ENCODE measurements at places on chromosomes 5 and 9.

DNA sequence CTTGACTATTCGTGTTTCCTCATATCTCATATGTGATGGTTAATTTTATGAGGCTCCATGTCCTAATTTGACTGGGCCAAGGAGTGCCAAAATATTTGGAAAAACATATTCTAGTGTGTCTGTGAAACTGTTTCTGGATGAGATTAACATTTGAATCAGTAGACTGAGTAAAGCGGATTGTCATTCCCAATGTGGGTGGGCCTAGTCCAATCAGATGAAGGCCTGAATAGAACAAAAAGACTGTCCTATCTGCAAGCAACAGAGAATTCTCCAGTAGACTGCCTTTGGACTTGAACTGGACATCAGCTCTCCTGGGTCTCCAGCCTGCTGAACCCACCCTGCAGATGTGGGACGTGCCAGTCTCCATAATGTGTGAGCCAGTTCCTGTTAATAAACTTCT lies 13.5 kb upstream of the SLCO4C1 start:
- no peak for DNase-seq

GRCh38 chr9:126293522-126293889 lies 33.1 kb upstream of the MVB12B start:
- DNase-seq = no peak

DNA sequence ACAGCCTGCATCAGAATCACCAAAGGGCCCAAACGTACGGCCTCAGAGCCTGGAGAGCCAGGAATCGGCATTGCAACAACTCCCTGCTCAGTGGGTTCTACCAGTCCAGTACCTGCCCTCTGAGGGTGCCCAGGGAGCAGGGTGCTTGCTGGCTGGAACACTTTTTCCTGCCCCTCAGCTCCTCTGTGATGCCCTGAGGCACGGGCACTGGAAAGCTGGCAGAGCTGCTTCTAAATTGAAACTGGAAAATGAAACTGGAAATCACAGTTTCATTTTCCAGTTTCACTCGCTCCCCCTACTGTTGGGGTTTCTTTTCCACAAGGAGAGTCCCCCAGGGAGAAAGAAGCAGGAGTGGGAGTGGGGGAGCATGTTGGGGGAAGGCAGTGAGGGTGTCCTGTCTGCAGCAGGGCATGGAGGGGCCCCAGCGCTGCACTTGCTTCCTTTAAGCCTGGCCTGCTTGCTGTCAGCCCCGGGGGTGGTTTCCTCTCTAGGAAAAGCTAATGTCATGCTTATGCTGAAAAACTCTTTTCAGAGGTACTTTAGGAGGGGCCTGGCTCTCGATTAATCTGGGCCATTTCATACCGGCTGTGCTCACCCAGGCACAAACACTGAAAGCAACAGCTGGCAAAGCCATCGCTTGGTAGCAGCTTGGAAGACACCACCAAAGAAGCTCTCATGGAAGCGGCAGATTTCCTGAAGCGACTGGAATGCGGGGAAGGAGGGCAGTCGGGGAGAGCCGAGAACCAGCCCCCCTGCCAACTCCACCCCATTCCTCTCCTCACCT lies 26.2 kb downstream of the IRF1 start:
- DNase-seq = no peak

- DNase-seq = no peak
These were observed 30.2 kb downstream of the SLC46A2 start for GRCh38 chr9:112860451-112860850.

DNA sequence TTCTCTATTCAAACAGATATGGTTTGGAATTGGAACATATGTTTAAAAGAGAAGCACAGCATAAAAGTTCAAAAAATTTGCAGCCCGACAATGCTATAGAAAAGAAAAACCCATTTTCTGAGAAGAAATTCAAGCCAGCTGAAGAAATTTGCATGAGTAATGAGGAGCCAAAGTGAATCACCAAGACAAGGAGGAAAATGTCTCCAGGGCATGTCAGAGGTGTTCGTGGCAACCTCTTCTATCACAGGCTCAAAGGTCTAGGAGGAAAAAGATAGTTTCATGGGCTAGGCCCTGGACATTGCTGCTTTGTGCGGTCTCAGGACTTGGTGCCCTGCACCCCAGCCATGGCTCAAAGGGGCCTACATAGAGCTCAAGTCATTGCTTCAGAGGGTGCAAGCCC lies 134.8 kb upstream of the ADAMTS16 start:
- no peak for DNase-seq
